T-helper 17 cell (primary cell): ENCODE measurements at places on chromosomes 2 and 18. TPM values are rescaled to one million over a fixed set of nuclear protein-coding genes. Genes with fewer than 3 reads are reported as not detected.

Gene ANO7
- total RNA-seq: 0.20 TPM

Gene OR6B2
- total RNA-seq: not detected

Gene HOXD11
- total RNA-seq: not detected

DNA sequence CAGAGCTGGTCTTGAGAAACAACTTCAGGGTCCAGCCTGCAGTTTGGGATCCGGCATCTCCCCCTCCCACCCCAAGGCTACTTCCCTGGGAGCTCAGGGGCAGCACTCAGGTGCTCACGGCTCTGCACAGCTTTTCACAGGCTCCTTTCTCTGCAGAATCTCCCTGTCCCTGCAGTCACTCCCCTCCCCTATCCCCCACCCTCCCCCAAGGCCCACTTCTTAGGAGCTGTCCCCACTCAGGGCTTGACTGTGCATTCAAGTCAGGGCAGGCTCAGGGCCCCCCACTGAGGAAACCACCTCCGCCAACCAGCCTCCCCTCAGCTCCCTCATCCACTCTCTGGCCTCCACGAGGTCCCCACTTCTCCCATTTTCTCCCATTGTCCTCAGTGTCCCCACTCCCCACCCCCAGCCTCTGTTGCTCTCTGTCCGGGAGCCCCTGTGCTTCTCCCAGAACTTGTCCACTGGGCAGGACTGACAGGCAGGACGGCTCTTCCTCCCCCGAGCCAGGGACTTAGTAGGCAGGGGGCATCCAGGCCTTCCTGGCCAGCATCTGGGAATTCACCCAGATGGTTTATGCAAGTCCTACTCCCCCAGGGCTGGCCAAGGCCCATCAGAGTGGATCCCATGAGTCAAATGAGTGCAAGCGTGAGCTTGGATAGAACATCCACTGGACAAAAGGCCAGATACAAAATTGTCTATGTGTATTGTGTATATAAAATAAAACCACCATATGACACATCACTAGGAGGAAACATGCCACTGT lies 7.6 kb downstream of the NMUR1 start:
- DNase-seq: no peak

- DNase-seq: no peak
Measured at GRCh38 chr2:17620841-17621240, 80.3 kb downstream of the VSNL1 start.
